ENCODE measurements at places on chromosomes 7 and 10.

DNA sequence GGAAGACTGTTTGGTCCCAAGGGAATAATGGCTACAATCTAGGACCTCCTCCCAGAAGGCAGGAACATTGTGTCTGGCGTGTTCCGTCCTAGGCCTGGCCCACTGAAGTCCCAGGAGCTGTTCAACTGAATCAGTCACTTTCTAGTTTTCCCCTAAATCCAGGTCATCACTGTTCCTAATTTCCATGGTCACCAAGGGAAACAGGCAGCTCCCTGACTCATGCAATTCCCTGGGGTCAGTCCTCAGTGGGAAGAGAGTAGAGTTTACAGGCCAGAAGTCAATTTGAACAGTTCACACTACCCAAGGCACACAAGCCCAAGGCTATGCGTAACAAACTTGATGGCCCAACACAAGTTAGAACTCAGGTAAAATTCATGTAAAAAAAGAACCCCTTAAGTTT lies 44.0 kb downstream of the CREB3L2 start:
- no peak for DNase-seq

DNA sequence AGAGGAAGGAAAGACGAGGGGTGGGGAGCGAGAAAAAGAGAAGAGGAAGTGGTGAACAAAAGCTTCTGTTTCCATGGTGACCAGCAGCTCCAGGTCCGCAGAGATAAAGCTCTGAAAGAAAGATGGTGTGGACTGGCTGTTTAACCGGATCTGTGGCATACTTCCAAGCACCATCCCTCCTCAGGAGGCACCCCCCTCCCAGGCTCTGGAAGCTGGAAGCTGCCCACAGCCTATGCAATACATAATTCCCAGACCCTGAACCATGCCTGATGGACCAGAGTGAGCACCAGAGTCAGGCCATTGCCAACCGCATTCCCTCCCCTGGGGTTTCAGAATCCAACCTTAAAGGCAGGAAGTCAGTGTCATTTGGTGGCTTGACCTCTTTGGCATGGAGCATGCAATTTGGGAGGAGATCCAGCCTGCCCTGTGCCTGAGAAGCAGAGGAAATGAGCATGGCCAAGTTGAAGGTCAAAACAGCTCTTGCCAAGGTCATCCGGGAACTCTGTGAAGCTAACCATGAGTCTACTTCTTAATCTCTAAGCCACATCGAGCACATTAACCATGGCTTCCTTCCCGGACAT lies 22.2 kb upstream of the CPXM2 start:
- no peak for DNase-seq

GRCh38 chr10:5666008-5666840 lies at the start of gene ASB13:
TSS of gene ASB13 (minus strand) at chr10:5666595. CDS start at chr10:5666551, 44 bp downstream.
- DNase-seq, result peak; percentile 43

GRCh38 chr7:140000666-140001268 lies 62.0 kb downstream of the PARP12 start:
- DNase-seq, result no peak

DNA sequence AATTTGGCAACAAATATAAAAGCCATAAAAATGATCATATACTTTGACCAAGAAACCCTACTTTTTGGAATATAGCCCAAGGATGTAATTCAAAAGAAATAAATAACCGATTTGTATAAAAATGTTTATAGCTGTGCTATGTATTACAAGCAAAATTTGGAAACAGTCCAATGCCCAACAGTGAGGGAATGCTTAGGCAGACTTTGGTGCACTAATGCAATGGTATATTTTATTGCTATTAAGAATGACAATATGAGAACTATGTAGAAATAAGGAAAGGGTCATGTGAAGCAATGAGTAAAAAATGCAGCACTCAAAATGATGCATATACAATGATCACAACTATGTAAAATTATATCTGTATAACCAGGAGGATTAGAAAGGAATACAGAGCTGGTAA lies 273.8 kb upstream of the HPS1 start:
- no peak for DNase-seq

DNA sequence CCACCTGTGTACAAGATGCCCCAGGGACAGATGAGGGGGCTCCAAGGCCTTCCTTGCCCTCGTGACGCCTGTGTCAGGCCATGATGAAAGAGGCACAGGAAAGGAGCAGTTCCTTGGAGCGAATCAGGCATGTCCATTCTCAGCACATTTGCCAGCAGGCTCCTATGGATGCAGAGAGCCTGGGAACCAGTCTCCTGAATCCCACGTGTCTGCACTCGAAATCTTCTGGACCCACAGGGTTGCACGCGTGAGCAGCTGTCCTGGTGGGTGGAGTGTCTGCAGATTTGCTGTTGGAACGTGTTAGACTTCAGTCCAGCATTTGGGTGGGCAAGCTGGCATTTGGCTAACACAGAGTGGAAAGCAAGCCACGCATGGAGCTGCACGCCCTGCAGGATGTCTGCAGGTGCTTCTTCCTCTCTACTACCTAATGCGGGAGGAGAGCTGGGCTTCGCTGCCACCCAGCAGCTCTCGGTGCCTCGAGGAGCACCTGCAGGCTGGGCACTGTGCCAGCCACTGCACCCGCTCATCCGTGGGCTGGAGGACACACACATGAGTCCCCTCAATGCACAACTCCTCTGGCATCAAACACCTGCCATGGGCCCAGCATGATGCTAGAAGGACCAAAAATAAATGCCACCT lies 140.7 kb downstream of the PAXIP1 start:
- no peak for DNase-seq

DNA sequence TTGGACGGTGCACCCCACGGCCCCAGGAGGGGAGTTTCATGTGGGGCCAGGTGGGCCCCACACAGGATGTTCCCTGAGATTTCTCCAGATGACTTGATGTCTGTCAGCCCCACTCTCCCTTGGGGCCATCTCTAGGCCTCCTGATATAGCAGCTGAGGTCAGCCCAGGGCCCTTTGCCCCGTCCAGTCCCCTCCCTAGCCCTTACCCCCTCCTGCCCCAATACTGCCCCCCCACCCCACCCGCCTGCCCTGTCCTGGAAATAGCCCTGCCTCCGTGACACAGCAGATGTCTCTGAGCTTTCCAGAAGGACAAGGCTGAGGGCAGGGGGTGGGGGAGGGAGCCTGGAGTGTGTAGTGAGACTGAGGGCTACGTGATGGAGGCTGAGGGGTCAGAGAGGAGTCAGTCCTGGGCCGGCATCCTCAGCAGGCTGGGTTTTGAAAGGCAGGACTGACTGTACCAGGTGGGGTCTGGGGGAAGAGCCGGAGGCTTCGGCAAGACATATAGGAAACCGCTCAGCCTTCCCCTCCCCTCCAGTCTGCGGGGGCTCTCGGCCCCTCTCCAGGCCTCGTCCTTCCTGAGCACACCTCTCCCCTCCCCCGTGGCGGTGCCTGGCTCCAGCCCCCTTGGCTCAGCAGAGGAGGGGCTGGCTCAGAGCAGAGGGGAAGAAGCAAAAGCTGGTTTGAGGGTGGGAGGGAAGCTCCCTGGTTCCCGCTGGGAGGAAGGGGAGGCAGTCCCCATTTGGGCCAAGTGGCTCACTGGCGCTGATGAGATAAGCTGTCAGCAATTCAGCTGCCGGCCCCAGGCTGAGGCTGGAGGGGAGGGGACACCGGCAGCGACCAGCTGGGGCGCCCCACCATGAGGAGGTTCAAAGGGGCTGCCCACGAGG lies 2.0 kb downstream of the FLNC start:
- DNase-seq, result no peak

DNA sequence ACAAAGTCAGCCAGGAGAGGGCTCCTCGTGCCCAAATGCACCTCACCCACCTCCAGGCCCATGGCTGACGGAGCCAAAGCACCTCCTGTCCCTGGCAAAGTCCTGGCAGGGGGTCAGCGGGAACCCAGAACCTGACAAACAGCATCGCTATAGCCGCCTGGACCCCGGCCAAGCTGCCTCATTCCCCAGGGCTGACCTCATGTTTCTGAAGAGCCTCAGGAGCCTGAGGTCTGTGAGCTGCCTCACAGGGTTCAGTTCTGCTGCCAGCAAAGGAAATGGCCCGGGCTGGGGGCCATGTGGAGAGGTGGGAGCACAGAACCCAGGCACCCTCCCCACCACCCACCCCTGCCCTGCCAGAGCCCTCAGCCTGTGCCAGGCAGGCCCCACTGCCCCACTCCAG lies 4.2 kb upstream of the NANOS1 start:
- no peak for DNase-seq

DNA sequence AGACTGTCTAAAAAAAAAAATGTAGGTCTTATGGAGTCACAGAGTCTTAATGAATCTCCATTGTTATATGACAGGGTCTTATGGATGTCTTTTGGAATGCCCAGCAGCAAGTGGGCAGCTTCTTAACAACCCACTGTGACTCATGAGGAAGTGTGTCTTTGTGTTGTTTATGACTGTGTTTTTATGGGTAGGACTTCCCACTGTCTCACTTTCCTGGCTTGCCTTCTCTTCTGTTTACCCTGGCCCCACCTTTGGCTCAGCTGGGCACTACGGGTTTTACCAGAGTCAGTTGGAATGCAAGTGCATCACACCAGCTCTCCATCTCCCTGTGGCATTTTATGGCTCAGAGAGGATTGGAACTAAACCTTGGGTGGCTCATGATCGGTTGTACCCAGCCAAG lies 580.5 kb downstream of the AUTS2 start:
- DNase-seq, result no peak

GRCh38 chr7:152588350-152588749 lies 87.6 kb downstream of the XRCC2 start:
- DNase-seq, result no peak

DNA sequence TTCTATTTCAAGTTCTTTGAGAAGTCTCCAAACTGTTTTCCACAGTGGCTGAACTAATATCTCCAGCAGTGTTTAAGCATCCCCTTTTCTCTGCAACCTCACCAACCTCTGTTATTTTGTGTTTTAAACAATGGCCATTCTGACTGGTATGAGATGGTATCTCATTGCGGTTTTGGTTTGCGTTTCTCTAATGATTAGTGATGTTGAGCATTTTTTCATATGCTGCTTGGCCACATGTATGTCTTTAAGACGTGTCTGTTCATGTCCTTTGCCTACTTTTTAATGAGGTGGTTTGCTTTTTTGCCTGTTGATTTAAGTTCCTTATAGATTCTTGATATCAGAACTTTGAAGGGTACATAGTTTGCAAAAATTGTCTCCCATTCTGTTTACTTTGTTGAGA lies 156.6 kb upstream of the IMMP2L start:
- no peak for DNase-seq

- no peak for DNase-seq
These were observed 76.3 kb downstream of the CLIP2 start for GRCh38 chr7:74365322-74366022.

GRCh38 chr10:79406683-79407422 lies 38.6 kb downstream of the ZCCHC24 start:
- no peak for DNase-seq

DNA sequence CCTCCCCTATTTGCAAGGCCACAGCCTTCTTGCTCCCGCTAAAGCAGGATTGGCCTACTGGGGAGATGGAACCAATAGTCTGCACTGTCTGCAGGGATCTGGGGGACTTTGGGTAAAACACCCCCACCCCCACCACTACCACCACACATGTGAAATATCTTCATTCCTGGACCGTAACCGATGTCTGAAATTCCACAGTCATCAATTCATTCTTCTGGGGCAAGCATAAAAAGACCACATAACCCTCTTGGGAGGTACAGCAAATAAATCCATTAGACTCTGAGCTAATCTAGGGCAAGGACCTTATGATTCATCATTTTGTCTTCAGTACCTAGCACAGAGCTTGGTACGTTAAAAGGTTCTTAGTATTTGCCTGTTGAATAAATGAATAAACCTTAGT lies 307.8 kb downstream of the GPAM start:
- no peak for DNase-seq

DNA sequence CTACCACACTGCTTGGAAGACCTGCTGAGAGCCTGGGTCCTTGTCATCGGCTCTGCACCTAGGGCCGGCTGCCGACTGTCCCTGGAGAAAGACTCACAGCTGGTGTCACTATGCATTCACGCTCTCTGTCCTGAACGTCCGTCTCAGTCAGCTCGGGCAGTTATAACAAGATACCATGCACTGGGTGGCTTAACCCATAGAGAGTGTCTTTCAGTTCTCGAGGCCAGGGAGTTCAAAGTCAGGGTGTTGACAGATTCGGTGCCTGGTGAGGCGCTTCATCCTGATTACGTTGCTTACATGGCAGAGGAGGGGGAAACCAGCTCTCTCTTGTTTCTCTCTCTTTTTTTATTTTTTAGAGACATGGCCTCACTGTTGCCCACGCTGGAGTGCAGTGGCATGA lies 91.1 kb downstream of the SPDYE5 start:
- no peak for DNase-seq

GRCh38 chr10:132737390-132738048 lies 48.4 kb downstream of the NKX6-2 start:
- DNase-seq, result no peak

DNA sequence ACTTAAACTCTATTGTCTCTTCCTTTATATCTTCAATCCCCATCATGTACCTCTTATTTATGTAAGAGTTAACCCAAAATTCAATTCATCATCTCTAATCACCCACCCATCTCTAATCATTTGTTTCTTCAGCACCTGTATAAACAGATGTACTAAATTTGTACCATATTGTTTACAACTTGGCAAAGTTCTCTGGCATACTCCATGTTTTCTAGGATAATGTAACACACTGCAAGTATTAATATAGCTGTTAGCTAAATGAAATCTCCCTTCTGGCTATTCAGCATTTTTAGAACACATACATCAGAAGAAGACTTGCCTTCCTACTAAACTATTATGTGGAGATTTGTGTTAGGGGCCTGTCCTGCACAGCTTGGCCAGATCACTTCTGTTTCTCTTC lies 33.1 kb downstream of the MALSU1 start:
- no peak for DNase-seq

DNA sequence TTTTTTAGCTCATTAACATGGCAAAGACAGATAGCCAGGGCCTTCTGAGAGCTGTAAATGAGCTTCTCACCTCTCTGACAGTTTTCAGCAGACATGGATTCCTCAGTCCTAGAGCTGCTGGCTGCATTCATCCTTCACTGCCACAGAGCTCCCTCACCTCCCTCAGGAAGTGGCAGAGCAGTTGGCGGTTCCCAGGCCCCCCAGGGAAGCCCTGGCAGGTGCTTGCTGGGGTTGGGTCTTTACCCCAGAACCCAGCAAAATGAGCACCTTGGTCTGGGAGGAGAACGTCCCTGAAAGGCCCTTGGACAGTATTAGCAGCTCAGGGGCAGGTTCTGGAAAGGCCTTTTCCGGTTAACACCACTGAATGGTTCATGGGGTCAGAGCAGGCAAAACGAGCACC lies 288.0 kb downstream of the PTPRN2 start:
- DNase-seq, result no peak

DNA sequence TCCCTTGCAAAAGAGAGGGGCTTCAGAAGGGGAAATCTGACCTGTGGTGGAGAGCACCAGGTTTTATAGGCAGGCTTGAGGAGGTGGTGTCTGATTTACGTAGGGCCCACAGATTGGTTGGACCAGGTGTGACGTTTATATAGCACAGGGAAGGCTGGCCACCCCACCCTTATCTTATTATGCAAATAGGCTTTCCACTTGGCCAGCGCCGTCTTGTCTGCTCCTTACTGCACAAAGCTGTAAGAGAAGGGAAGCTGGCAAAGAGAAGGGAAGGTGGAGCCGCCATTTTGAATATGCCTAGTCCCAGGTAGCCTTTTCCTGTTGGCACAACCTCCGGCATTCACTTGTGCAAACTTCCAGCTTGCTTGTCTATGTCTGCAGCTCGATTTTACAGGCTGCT lies 221.4 kb downstream of the GATA3 start:
- no peak for DNase-seq
